ENCODE measurements at places on chromosomes 6 and 20.

- DNase-seq, result peak; percentile 78
These were observed 58.1 kb upstream of the REV3L start for GRCh38 chr6:111541026-111541681.

DNA sequence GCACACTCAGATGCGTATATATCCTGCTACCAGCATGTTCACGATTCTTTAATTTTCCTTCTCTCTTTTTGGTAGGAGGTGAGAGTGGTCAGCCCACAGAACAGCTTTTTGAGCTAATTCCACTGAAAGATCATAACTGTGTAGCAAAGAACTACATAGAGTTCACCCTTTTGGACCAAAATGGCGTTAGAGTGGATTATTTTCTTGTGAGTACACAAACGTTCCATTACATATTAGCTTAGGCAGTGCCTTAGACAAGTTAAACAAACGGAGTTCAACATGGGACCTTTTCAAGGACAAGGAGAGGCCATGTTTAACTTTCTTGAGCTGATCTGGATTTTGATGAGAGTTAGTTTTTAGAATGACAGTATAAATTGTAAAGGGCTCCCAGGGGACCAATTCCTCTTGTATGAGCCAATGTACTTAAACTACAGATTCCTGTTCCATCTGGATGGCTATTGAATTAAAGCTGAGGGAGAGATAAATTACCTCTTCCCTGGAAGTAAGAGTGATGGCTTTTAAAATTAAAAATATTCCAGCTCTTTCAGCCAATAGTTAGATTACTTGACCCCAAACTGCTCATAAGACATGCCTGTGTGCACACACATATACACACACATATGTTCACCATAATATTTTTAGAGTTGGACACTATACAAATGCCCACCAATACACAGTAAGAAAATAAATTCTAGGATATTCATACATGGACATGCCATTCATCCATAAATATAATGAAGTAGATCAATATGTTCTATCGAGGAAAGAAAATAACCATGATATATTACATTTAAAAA, 25.6 kb upstream of the ARMH2 start:
- no peak for DNase-seq

DNA sequence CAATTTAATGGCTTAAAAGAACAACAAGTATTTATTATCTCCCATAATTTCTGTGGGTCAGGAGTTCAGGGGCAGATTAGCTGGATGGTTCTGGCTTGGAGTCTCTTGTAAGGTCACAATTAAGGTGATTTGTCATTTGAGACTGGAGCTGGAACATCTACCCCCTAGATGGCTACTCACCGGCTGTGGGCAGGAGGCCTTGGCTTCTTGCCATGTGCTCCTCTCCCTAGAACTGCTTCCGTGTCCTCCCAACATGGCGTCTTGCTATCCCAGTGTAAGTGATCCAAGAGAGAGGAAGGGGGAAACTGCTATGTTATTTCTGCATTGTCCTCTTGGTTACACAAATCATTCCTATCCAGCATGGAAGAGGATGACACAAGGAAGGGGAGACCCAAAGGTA, 210.2 kb upstream of the ECI2 start:
- no peak for DNase-seq

GRCh38 chr6:159844737-159845645, 44.9 kb downstream of the PNLDC1 start:
- DNase-seq, result peak; percentile 64

DNA sequence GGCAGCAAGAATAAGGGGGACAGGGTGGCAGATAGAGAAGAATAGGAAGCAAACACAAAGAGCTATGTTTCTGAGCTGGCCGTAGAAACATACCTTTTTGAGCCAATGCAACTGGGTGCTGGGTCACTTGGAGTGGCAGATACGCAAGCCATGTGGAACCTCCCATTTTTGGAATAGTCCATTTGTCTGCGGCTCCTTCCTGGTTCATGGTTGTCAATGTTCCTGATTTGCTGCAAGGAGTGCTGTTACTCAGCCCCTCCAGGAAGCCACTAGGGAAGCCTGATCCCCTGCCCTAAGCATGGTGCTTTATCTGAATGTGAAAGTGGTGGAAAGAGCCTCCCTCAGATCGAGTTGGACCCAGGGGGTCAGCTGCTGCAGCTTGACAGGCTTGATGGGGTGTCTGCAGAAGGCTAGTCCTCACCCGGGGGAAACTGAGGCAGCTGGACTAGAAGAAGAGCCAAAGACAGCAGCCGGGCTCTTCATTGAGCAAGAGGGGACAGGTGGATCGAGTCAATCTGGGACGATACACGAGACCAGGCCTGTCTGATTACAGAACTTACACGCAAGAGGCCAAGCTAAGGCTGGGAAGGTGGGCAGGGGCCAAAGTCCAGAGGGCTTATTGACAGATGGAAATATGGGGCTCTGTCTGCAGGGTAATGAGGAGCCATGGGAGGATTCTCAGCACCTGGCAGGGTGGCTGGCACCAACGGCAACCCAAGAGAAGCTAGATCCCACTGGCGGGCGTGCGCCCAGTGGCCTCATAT, 57.4 kb upstream of the CTNNBL1 start:
- no peak for DNase-seq

GRCh38 chr6:44735630-44735963, 348.1 kb downstream of the CDC5L start:
- no peak for DNase-seq
